ENCODE measurements at places on chromosomes 1 and 21.

DNA sequence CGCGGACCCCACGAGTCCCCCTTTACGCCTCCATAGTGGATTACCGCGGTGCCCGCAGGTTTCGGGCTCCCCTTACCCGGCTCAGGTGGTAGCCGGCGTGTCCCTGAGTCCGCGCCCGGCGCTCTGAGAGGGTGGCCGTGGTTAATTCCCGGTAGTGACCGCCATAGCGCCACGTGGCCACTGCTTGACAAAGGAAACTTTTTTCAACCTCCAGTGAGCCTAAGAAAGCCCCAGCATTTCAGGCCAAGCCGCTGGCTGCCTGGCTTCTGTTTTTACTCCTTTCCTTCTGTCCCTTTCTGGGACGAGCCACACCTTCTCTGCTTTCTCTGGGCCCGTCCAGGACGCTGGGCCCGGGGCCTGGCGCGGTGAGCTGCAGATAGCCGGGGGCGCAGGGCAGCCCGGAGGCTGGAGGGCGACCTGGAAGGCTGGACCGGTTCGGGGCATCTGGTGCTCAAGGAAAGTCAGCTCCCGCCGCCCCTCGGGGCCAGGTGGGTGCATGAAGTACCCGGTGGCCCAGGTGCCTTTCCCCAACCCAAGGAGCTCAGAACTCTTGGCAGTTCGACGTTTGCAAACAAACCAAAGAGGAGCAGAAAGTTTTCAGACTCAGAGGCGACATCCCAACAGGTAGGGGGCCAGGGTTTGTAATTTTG lies 540 bp upstream of the C1orf198 start:
- DNase-seq = no peak

DNA sequence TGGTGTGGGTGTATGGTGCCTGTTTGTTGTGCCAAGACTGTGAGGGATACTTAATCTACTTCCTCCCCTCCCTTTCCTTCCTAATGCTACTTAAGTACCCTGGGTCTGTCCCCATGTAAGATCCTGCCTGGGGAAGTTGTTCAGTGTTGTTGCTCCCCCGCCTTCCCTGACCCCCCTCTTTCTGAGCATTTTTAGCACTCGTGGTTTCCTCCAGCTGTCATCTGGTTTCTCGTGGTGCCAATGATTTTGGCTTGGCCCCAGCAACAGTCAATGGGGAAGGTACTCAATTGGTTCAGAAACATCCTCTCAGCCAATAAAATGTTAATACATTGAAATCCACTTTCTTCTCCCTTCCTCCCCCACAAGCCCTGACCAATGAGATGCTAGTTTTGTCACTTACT lies 8.0 kb upstream of the B4GALT3 start:
- DNase-seq = peak; percentile 67

DNA sequence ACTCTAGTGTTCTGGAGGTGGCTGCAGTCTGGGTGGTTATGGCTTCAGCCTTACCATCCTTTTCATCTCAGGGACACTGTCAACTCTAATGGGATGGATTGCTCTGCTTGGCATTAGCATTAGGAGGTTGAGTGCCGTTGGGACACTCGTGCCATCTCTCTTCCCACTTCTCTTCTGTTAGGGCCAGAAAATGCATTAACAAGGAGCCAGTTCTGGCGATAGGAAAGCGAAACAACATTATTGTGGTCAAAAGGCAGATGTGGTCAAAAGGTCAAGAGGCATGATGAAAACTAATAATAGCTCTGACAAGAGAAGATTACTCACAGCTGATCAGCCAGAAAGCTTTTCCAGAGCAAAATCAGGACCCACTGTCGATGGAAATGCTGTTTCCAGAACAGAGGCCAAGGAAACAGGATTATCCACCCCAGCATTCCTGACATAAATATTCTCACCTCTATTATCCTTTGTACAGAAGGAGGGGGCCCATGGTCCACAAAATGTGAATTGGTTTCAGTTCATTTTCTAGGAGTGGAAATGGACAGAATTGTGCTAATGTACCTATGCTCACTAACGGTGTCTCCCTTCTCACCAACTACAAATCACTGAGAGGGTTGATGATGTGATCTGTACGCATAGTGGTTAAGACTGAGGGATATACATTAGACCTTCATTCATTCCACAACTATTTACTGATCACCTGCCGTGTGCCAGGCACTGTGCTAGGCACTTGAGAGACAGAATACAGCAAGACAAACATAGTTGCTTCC lies 72.0 kb downstream of the ST6GALNAC5 start:
- DNase-seq = no peak

DNA sequence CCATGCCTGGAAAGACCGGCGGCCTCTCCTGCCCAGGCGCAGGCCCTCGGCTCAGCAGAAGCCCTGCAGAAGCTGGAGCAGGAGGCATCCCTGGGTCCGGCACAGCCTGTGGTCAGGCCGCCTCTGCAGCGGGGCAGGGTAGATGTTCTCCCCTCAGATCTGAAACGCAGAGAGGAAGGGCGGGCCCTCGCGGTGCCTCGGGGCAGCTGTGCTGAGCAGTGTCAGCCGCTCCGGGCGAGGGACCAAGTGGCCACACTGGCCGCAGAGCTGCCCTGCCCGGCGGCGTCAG lies 175.3 kb upstream of the ARHGEF16 start:
- no peak for DNase-seq

DNA sequence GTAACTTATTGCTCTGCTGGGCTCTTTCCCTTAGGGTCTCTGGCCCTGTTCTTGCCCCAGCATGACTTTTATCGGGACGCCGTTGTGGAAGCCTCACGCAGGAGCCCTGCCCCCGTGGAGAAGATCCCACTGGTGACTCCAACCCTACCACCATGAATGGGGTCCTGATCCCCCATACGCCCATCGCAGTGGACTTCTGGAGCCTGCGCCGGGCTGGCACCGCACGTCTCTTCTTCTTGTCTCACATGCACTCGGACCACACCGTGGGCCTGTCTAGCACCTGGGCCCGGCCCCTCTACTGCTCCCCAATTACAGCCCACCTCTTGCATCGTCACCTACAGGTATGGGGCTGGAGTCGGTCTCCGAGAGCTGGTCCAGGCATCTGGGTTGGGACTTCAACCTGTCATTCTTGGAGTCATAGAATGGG lies 322 bp downstream of the DCLRE1B start:
- DNase-seq = no peak

- no peak for DNase-seq
These were observed 98.3 kb downstream of the DUSP10 start for GRCh38 chr1:221643404-221644144.

DNA sequence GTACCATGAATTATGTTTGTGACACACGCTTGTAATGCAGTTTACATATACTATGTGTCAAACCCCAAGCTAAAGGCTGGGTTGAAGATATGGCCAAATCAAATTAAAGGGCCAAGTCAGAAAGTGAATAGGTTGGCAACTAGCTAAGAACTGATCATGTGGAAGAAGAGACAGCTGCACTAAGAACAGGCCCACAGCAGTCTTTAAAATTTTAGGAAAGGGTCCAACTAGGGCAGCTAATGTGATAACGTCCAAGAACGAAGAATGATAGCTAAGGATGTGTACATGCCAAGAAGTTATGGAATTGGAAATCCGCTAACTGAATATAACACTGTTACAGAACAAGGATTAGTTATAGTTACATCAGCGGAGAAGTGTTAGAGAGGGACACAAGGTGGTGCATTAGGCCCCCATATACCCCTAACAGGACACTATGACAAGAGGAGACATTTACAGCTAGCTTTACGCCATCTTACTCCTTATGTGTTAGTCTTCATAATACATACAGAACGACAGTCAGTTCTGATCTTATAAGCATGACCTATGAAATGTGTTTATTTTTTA lies 6.5 kb upstream of the RNF2 start:
- DNase-seq = no peak

- DNase-seq = no peak
These were observed 23.3 kb downstream of the OBSCN start for GRCh38 chr1:228231189-228231588.

- DNase-seq = no peak
These were observed 210.4 kb downstream of the USH2A start for GRCh38 chr1:216212826-216213225.

DNA sequence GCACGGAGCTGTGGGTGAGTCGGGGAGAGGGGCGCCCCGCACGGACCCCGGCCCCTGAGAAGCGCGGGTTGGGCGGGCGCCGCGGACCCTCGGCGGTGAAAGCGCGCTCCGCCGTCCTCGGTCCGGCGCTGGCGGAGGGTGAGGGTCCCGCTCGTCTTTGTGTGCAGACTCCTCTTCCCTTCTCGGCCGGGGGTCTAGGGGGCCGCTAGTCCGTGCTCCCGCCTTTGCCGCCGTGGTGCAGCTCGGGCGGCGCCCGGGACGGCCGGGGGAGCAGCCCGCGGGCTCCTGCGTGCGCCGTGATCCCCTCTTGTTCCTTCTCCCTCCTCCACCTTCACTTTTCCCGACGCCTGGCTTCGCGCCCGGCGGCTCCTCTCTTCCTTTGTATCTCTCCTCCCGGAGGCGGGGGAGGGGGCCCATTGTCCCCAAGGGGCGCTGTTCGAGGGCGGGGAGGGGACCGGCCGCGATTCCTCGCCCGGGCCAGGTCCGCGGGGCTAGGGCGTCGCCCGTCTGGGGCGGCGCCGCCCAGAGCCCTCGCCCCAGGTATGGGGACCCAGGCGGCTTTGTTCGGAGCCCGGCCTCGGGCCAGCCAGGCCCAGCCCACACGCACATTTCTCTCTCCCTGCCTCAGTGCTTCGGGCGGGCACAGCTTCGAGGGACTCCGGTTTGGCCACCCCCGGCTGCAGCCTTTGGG lies 519 bp downstream of the FNBP1L start:
- peak; percentile 7 for DNase-seq

GRCh38 chr1:185987611-185988321 lies 253.6 kb downstream of the HMCN1 start:
- DNase-seq = no peak

DNA sequence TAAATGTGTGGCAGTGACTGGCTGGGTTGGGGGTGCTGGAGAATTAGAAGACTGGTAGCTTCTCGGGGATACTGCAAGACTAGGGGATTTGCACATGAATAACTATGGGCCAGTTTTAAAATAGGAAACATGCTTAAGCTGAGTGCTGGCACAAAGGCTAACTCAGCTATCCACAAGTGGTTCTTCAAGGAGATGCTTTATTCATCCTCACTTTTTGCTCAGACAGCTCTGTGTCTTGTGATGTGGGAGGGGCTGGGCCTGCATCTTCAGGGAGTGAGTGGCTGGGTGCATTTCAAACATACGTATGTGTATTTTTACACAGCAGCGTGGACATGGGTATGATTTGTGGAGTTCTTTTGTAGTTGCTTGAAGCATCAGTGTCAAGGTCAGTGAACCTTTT lies 2.3 kb downstream of the COQ8A start:
- DNase-seq = no peak

GRCh38 chr1:178025613-178026356 lies 55.9 kb upstream of the SEC16B start:
- no peak for DNase-seq

DNA sequence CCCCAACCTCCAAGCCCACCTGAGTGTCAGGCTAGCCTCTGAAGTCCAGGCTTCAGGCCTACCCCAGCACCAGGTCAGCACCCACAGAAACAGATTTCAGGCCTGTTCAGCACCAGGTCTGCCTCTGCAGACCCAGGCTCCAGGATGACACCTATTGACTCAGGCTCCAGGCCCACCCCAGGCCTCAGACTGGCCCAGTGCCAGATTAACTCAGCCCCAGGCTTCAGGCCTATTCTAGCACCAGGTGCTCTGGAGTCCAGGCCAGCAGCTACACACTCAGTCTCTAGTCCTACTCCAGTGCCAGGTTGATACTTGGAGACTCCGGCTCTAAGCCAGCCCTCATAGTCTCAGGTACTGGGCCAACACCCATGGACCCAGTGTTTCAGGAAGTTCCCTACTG lies 541.7 kb upstream of the PBX1 start:
- no peak for DNase-seq

DNA sequence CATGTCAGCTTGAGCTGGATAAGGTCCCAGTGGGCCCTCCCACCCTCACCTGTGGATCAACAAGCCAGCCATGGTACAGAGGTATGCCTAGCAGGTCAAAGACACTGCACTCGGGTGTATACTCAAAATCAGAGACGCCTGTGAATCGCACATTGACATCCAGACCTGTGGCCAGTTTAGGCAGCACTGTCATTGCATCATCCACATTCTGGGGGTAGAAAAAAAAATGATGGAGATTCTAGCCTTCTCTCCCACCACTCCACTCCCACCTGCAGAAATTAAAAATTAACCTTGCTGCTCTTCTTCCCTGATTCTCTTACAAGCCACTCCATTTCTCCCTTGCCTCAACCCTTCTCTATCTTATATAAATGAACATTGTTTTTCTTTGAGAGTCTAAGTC lies 6.3 kb downstream of the MINDY1 start:
- no peak for DNase-seq

- no peak for DNase-seq
These were observed 110.5 kb downstream of the NGF start for GRCh38 chr1:115227346-115228082.

DNA sequence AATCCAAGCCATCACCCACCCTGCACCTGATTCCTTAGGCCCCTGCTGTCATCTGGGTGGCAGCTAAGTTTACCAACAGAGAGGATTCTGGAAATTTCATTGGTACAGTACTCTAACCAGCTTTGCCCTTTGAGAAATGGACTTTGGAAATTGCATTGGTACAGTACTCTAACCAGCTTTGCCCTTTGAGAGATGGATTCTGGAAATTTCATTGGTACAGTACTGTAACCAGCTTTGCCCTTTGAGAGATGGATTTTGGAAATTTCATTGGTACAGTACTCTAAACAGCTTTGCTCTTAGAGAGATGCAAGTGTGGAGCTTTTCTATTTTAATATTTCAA lies 42.5 kb downstream of the MAB21L3 start:
- no peak for DNase-seq

GRCh38 chr1:87542697-87543096 lies 214.0 kb downstream of the LMO4 start:
- DNase-seq = no peak

- no peak for DNase-seq
These were observed 274.0 kb upstream of the ADAMTS5 start for GRCh38 chr21:27240839-27241238.

DNA sequence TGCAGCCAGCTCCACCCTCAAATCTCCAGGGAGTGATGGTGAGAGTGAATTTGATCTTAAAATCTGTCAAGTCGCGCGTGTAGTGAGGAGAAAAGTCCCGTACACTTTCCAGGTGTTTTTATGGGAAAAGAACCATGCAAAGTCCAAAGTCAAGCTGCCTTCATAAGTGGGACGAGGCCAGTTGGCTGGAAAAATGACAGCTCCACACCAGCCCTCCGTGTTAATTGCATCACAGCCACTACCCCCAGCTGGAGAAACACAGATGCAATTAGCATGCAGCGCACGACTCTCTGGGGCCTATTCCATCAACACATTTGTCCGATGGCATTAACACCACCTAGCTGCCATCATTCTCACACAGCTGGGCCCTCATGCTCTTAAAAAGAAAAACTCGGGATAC lies 68.4 kb downstream of the KLHDC7A start:
- no peak for DNase-seq

GRCh38 chr1:15028102-15028501 lies 125.4 kb upstream of the TMEM51 start:
- DNase-seq = no peak

All from T-helper 22 cell (primary cell).